Nasal cavity respiratory epithelium epithelial cell of viscerocranial mucosa (primary cell): ENCODE measurements at places on chromosomes 12 and 14. TPM values are rescaled to one million over a fixed set of nuclear protein-coding genes. Genes with fewer than 3 reads are reported as not detected.

MRPL51 gene
- total RNA-seq = 85.8 and 94.7 TPM in 2 replicates

DGKA gene
- total RNA-seq = 72.5 and 117 TPM in 2 replicates

KRT74 gene
- 0.36 TPM in 1 of 2 replicates, not detected in the other for total RNA-seq

IL26 gene
- total RNA-seq = not detected in 2 replicates

CLEC2B gene
- total RNA-seq = 4.1 and 5.0 TPM in 2 replicates

PTCSC3 gene
- not detected in 2 replicates for total RNA-seq

SYCP3 gene
- under 0.01 and 0.36 TPM in 2 replicates for total RNA-seq

RNASE1 gene
- total RNA-seq = not detected in 2 replicates

PTPRO gene
- under 0.01 and 0.07 TPM in 2 replicates for total RNA-seq

TBX3 gene
- 0.21 and 2.4 TPM in 2 replicates for total RNA-seq

GPATCH2L gene
- 44.1 and 70.8 TPM in 2 replicates for total RNA-seq

WNT5B gene
- total RNA-seq = 2.1 and 5.6 TPM in 2 replicates

RHEBL1 gene
- 0.36 and 1.0 TPM in 2 replicates for total RNA-seq
